Hypothalamus (tissue), 51 donors: ENCODE measurements at places on chromosomes 11 and 22.

DNA sequence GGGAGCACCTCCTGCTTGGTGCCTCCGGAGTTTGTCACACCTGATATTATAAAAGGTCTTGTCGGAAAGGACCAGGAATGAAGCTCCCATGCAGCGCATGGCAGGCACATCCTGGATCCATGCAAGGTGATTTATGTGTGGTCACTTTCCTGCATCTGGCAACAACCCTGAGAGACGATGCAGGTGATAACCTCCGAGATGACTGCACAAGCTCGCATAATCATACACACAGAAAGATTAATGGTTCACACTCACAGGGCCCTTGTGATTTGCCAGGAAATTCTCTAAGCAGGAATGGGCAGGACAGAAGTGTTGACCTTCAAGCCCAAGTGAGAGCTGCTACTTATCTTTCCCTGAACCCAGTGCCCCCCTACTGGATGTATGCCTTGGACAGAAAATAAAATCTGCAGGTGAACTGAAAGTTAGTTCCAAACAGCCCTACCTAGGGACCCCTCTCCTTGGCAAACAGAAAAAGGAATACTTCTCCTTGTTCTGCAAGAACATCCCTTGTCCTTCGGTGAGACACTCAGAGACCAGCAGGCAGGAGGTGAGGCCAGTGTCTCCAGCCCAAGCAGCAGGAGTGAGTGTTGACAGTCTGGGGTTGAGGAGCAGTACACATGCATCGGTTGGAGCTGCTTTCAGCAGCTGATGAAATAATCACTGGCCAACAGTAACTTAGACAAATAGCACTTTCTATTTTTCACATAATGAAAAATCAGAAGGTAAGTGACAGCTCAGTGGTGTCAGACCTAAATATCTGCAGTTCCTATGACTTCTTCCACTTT is 619.4 kb upstream of the B3GAT1 start:
- no peak for DNase-seq

- no peak for DNase-seq
These were observed 1102.6 kb downstream of the DLG2 start for GRCh38 chr11:84524422-84525051.

DNA sequence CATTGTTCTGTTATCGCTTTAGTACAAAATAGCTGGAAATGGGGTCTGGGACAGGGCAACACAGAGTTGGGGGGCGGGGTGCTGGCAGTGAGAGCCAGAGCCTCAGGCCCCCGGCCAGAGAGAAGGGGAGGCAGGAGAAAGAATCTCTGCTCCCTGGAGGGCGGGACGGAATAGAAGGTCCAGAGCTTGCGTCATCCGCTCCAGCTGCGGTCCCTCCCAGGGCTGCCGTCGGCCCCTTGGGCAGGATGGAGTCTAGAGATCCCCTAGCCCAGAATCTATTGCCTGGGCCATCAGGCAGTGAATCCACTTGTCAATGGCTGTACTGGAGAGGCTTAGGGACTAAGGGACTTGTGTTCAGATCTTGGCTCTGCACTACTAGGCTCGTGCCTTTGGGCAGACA is 5.0 kb downstream of the TP53I11 start:
- DNase-seq: no peak

DNA sequence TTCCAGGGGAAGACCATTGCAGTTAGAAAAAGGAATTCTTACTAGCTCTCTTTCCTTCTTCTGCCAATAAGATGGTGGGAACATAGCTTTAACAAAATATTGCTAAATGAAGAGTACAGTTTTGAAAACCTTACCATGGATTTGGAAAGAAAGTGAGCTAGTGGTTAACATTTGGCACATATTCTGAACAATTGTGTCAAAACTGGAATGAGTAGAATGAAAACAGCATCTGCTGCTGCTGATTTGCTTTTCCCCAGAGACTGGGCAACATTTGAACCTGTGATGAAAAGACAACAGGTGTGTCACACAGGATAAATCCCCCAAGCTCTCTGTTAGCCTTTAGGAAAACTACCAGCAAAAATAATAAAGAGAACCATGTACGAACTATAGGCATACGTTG is 761.4 kb downstream of the KCNA4 start:
- no peak for DNase-seq

DNA sequence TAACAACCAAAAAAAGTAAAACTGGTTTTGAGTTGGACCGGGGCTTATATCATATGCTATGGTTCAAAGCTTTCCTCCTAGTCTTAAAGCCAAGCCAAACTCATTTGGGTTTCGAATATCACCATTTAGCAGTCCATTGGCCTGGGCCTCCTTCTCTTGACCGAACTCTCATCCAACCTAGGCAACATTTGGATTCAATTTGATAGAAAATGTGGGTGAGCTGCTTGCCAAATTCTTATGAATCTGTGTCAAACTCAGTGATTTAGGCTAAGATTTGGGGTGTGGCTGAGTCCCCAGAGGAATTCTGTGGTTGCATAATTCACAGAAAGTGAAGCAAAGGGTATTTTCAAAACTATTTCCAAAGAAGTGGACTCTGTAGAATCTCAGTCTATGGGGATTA is 83.7 kb downstream of the BLID start:
- DNase-seq: no peak

GRCh38 chr11:45455536-45455935 is 169.4 kb upstream of the SYT13 start:
- no peak for DNase-seq

DNA sequence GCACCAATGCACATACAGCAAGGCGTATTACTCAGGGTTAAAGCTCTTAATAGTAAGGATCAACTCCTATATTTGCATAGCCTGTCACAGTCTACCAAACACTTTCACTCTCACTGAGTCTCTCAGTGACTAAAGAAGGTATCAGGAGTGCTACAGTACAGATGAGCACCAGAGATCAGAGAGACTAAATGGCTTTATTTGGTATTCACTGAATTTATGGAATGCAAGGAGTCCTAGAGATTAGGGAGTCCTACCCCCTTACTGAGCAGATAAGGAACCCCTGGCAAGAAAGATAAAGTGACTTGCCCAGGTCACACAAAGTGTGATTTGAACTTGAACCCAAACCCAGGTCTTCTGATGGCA is 396.4 kb upstream of the CCDC90B start:
- no peak for DNase-seq

DNA sequence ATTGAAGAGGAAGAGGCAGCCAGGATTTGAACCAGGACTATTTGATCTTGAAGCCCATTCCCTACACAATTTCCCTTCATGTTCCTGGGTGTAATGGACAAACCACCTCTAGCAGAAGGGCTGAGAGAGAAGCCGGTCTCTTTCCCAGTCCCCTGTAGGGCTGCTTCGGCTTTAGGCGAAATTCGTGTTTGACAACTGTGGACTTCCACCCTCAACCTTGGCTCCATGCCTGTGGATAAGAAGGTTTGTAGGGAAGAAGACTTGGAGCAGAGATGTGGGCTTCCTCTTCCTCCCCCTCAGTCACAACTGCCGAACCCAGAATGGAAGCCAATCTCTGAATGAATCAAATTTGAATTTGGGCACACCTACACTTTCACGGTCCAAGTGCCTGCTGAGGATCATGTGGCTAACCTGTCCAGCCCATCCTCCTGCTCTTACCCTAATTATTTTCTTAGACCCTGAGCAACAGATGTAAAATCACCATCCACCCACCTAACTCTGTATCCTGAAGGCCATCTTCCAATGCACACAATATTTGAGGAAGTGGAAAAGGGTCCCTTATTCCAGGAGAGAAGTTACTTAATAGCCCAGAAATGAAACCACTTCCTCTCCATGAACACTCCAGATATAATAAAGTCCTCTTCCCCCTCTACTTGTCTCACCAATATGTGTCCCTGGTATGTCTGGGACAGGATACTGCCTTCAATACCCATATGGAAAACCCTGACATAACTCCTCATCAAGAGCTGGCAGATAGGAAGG is 10.1 kb upstream of the SCN2B start:
- no peak for DNase-seq

DNA sequence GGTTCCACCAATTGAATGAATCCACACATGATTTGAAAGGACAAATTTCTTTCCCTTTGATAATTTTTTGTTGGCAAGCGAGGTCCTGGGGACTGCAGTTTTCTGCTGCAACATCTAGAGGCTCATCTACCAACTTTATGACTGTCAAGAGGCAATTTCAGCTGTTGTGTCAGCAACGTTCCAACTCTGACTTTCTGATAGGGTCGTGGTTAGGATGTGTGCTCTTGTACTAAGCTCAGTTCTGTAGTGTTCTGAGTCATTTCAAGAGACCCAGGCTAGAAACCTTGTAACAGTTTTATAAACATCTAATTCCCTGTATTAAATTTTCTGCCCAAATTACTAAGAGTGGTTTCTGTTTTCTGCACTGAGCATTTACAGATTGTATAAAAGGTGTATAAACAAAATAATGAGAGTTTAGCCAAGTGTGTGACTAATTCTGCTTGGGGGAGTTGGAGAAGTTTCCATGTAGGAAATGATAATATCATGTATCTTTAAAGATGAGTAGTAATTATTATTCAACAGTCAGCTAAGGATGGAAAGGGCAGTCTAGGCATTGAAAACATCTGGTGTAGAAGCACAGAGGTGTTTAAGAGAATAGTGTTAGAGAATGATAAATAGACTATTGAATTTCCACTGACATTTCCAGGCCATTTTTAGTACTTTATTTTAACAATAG is 72.2 kb downstream of the RBMXL2 start:
- DNase-seq: no peak

GRCh38 chr11:117319214-117319840 is 3.3 kb upstream of the BACE1 start:
- no peak for DNase-seq

- no peak for DNase-seq
These were observed 14.6 kb downstream of the ACAT1 start for GRCh38 chr11:108135845-108136544.

GRCh38 chr11:72352859-72353551 is 81.3 kb downstream of the CLPB start:
- DNase-seq: no peak

GRCh38 chr11:16737818-16738192 is 642 bp upstream of the C11orf58 start:
- no peak for DNase-seq

DNA sequence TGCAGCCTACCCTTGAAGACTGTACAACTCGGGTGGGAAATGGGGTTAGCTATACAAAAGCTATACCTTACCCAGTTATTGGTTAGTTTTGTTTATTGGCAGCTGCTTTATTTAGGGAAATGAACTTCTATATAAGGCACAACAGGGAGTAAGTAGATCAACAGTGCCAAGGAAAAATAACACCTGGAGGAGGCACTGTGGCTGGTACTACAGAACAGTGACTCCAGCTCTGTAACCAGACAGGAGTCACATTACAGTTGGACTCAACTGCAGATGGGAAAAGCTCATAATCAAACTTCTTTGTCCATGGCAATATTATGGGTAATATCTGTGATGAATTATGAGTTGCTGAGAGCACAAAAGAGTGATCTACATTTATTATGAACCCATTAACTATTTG is 14.0 kb downstream of the P4HA3 start:
- no peak for DNase-seq

- DNase-seq: no peak
These were observed 225.0 kb upstream of the TBCEL start for GRCh38 chr11:120798854-120799253.

DNA sequence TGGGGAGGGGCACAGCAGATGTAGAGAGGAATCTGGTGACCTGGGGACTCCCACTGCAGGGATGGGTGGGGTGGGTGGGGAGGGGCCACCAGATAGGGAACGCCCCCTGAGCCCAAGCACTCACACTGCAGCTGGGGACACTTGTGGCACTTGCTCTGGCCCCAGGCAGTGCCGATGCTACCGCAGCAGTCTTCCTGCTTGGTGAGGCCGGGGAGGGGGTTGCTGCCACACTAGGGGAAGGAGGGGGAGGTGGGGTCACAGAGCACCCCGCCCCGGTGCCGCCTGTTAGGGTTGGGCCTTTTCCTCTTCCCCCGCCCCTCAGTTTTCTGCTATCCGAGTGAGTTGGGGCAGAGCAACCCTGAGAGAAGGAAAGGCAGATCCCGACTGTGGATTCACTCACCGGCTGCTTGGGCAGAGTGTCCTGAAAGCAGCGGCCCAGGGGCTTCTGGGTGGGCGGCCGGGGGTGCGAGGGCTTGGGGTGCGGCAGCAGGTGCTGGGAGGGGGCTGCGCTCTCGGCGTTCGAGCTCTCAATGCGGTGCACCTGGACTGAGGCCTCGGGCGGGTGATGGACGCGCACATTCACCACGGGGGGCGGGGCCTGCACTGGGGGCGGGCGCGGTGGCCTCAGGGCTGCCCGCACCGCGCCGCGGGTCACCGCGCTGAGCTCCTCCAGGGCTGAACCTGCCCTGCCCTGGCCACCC is 4.7 kb downstream of the LTBP3 start:
- no peak for DNase-seq

- no peak for DNase-seq
These were observed 3.6 kb downstream of the PKNOX2 start for GRCh38 chr11:125167954-125168835.

DNA sequence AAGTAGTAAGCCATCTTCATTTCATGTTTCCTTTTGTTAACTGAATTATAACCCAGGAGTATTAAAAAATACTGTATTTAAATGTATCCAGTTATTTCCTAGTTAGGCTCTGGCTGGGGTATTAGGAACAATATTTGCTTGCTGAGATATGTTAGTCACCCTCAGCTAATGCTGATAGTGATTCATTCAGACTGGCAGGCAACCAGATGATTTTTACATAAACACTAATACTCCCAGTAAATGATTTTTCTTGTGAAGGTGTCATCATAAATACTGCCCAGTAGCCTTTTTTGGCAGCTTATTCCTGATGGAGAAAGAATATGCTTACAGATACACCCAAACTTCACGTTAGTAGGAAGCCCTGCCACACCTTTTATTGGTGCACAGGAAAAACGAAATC is 8.1 kb downstream of the YWHAH start:
- no peak for DNase-seq

DNA sequence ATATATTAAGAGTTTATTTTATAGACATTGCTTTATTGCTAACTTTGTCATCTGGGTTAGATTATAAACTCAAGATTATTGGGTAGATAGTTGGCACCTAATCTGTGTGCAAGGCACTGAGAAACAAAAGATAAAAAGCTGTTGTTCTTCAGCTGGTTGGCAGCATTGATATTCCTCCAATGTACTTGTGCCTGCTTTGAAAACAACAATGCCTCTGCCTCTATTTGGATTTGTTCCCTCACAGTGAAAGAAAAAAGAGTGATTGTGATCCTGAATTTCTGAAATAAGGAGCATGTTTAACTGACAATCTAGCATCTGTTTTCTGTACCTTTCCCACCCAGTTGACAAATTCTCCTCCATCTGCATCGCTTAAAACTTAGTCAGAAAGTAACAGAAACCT is 98.3 kb downstream of the TYR start:
- DNase-seq: no peak

DNA sequence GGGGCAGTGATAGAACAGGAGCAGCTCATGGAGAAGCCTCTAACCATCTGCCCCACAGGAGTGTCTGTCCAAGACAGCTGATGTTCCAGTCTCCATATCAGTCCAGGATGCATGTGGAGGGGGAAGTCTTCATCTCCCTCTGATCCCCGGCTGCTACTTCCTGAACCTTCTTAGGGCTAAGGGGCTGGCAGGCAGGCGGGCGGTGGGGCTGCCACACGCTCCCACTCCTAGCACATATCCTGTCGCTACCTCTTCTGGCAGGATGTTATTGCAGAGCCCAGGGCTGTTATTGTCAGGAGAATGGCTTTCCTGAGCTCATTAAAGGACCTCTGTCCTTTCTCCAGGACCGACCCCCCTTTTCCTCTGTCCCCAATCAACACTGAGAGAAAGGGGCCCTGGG is 25.4 kb downstream of the LRRC55 start:
- DNase-seq: no peak
